ENCODE measurements at places on chromosomes 2 and 18.

- DNase-seq = no peak
Observed at GRCh38 chr2:25409044-25409443, 67.3 kb upstream of the DNMT3A start.

DNA sequence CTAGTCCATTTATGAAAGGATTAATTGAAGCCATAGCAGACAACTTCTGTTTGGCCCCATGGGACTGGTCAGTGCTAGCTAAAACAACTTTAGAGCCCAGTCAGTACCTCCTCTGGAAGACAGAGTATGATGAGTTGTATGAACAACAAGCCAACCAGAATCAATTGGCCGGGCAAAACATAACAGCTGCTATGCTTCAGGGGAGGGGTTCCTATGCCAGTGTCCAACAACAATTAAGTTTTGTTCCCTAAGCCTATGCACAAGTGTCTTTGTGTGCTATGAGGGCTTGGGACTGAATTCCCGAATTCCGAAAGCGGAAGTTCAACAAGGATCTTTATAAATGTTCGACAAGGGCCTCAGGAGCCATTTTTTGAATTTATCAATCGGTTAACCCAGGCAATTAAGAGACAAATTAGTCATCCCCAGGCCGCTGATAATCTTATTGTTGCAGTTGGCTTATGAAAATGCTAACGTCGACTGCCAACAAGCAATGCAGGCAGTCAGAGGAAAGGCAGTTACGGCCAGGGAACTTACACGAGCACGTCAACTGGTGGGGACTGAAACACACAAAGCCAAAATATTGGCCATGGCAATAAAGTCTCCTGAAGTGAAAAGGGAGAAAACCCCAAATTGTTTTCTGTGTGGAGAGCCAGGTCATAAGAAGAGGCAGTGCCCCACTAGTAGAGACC lies 57.9 kb downstream of the ZNF638 start:
- no peak for DNase-seq

GRCh38 chr2:74577448-74577847 lies 22.9 kb downstream of the DOK1 start:
- DNase-seq = no peak

GRCh38 chr2:236552212-236552542 lies 17.4 kb upstream of the ACKR3 start:
- no peak for DNase-seq

DNA sequence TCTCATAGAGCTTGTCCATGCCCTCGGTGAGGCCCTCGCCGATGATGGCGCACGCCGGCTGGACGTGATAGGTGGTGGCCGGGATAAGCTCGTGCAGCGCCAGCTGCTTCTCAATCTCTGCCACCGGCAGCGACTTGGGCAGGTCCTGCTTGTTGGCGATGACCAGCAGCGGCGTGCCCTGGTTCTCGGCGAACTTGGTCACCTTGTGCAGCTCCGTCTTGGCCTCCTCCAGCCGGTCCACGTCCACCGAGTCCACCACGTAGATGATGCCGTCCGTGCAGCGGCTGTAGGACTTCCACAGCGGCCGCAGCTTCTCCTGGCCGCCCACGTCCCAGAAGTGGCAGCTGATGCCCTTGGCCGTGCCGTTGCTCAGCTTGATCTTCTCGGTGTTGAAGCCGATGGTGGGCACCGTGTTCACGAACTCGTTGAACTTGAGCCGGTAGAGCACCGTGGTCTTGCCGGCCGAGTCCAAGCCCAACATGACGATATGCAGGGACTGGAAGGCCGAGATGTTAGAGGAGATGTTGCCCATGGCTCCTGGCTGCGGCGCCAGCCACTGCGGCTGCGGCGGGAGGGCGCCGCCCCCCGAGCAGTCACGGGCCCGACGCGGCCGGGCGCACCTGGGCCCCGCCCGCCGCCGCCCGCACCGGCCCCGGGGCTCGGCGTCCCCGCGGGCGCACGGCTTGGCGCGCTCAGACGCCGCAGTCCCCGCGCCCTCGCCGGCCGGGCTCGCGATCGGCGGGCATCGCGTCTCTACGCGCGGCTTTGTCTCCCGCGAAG lies 636 bp downstream of the ARL4C start:
- DNase-seq = peak; percentile 66

- no peak for DNase-seq
Observed at GRCh38 chr2:132884705-132885104, 214.7 kb upstream of the LYPD1 start.
